Heart left ventricle (tissue), 16 donors: ENCODE measurements at places on chromosomes 7 and 10.

- DNase-seq, result peak; percentile 87
These were observed 67.4 kb downstream of the HHEX start for GRCh38 chr10:92757066-92757710.

- no peak for DNase-seq
These were observed 106.7 kb downstream of the EBF3 start for GRCh38 chr10:129857242-129857960.

GRCh38 chr10:11336722-11337162, 274.7 kb downstream of the USP6NL start:
- no peak for DNase-seq

- peak; percentile 81 for DNase-seq
These were observed 21.1 kb downstream of the FAM53B start for GRCh38 chr10:124722798-124723783.

DNA sequence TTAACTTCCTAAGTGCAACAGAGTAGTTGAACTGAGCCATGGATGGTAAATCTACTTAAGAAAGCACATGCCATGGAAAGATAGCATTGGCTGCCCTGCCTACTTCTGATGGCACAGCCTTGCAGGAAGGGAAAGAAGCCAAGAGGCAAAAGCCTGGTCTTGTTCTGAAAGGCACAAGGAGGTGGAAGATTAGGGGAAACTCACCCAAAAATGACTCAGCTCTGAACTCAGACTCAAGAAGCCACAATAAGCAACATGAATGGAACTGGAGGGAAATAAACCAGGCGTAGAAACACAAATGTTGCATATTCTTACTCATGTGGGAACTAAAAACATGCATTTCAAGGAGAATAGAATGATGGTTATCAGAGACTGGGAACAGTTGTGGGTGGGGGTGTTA, 20.8 kb upstream of the ALOX5 start:
- no peak for DNase-seq

DNA sequence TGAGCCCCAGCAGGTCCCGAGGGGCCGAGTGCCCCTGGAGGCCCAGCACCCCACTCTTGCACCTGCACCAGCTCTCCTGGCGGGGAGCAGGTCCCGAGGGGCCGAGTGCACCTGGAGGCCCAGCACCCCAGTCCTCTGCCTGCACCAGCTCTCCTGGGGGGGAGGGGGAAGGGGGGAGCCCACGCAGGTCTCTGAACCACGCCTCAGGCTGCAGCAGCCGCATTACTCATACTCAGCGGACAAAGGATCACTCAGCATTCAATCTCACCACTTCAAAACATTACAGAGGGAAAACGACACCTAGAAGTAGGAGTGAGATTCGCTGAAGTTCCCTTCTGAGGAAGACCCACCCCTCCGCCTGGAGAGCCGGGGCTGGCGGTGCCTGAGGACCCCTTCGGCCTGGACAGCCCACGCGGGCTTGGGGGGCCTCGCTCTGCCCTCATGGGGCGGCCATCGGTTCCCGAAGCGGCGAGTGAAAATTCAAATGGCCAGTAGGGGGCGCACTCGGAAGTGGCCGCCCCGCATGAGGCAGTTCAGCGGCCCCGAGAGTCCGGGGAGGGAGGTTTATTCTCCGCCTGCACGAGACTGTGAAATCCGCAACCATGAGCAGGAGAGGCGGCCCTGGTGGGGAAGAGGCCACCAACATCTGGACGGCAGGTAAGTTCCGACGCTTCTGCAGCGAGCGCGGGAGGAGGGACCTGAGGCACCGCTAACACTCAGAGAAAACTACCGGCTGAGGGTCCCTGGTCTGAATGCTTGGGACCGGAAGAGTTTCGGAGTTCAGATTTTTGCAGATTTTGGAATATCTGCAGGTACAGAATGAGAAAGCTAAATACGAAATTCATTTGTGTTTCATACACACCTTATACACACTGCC, 1.1 kb upstream of the GPER1 start:
- peak; percentile 68 for DNase-seq
